ENCODE measurements at places on chromosomes 4 and X.
A peak's percentile ranks its signal among the peaks of the same experiment; 100 is the strongest.

GRCh38 chr4:119537586-119537985, 91.0 kb downstream of the PDE5A start:
- DNase-seq: no peak

DNA sequence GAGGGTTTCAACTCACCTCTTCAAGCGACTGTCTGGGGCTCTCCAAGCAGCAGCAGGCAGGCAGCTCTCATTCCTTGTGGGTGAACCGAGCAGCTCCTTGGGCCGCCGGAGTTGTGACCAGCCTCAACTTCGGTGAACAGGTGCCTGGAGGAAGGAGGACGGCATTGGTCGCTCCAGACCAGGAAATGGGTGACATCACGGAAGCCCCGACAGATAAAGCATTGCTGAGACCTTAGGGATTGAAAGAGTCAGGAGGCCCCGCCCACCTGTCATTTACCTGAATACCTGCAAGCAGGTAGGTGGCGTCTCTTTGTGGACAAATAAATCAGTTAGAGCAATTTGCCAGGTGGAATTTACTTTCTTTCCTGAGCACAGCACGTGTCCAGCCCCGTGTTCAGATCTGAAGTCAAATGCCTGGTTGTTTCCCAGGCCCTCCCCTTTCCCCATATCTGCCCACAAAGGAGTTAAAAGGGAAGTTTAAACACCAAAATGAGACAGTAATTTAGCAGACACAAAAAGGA, at the start of gene LNX1:
Gene LNX1, minus strand, starts transcription at position 115 of the 521 bp plus-strand sequence. CDS start 17,484 bp downstream, outside the sequence.
- no peak for DNase-seq

GRCh38 chr4:111880116-111880515, 265.1 kb upstream of the FAM241A start:
- DNase-seq: no peak

DNA sequence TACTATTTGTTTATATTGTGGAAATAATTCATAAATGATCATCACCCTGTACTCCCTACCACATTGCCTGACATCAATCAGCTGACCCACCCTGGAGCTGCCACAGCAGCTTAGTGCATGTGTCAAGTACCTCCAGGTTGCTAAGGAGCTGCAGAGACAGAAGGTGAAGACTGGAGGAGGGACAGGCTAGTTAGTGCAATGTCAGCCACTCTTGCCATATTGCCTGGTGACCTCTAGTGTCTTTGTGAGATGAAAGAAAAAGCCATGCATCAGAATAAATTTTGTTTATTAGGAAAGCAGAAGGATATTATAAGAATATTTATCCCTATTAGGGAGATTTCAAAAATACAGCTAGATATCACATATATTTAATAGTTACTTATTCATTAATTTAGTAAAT, 243.9 kb upstream of the FAT4 start:
- DNase-seq: no peak

GRCh38 chr4:24334906-24335305, 249.4 kb downstream of the DHX15 start:
- no peak for DNase-seq

- peak; percentile 12 for DNase-seq
Measured at GRCh38 chrX:100895365-100896075, 21.4 kb upstream of the NOX1 start.

GRCh38 chrX:136865270-136866158, 15.0 kb downstream of the RBMX start:
- no peak for DNase-seq

GRCh38 chr4:188076169-188076568, 33.2 kb downstream of the TRIML2 start:
- DNase-seq: no peak

- no peak for DNase-seq
Measured at GRCh38 chrX:76915836-76916235, 488.3 kb downstream of the MAGEE1 start.

DNA sequence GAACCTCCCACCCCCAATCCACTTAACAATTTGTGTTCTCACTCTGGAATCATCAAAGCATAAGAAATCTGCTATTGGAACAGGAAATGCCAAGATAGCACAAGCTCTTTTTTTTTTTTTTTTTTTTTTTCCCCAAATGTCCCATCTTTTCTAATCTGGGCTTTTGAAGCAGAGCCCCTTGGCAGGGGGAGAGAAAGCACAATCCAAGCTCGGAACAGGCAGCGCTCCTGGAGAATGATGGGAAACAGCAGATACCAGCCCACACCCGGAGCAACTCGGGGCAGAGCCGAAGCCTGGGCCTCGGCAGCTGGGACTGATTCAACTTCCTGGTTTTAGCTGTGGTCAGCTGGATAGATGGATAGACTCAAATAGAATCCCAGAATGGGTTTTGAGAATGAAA, 235.1 kb downstream of the QDPR start:
- no peak for DNase-seq

DNA sequence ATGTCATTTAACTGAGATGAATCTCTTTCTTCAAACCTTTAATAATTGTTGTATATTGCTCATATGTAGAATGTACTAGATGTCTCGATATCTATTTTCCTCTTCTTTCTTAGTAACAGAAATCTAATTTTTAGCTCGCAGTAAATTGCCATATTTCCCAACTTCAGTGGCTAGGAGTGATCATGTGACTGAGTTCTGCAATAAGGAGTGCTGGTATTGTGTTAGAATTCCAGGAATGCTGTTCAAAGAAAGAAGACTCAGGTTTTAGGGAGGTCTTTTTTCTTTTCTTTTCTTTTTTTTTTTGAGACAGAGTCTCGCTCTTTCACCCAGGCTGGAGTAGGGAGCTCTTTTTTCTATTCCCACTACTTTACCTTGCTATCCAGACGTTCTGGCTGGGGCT, 81.7 kb downstream of the SLC10A7 start:
- DNase-seq: no peak

DNA sequence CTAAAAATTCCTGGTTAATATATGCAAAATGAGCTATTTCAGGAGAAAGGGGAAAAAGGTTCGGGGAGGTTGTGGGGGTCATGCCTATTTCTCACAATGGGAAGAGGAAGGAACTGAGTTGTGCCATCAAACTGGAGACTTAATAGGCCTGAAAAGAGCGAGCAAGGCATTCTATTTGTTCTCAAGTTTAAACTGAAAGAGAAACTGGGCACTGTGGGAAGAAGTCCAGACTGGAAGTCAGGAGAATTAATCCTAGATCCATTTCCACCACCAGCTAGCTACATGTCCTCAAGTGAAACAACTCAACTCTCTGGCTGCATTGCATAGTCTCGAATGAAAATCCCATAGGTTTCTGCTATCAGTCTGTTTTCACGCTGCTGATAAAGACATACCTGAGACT, 50.6 kb downstream of the PPARGC1A start:
- no peak for DNase-seq

DNA sequence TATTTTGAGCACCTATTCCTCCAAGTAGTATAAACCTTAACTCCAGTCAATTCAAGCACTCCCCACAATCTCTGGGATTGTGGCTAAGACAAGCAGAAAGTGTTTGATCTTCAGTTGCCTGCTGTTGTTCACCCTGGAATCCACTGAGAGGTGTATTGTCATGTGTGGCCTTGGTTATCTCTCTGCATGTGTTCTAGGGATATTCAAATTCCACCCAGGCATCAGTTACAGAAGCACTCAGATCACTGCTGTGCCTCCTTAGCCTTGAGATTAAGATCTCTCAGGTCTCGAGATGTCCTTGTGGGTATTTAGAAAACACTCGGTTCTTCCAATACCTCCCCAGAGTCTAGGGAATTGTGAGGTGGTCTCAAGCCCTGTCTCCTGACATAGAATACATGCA, 213.3 kb downstream of the SMARCA1 start:
- DNase-seq: no peak

DNA sequence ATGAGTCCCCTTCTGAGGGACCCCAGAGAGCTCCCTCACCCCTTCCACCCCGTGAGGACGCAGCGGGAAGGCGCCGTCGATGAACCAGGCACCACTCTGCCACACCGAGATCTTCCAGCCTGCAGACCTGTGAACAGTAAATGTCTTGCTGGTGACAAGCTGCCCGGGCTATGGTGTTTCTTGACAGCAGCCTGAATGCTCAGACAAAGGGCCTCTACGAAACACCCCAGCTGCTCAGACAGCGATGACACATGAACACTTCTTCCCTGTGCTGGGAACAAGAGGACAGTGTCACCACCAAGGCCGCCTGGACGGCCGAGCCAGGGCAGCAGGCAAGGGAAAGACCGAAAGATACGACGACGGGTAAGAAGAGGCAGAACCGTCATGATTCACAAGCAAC, 30.6 kb upstream of the GTPBP6 start:
- no peak for DNase-seq

DNA sequence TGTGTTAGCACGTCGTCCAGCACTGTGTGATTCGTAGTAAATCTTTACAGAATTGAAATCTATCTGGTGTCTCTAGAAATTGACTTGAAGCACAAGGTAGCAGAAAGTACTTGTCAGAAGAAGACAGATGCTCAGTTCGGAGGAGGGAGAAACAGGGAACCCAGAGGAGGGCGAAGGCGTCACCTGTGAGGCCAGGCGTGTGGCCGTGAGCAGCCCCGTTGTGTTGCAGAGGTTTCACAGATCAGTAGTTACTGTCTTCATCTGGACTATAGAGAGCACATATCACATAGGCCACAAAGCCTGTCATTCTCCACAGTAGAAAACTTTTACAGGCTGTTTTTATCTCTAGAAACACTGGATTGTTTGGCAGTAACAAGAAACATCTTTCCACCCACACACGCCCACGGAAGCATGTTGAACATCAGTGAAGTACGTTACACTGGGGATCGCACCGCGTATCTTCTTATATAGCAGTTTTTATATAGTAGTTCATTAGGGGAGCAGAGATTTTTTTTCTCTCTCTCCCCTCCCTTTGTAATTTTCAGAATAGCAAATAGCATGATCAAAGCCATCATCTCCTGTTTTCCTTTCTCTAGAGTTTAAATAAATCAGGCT, 48.1 kb upstream of the TLR3 start:
- DNase-seq: no peak

DNA sequence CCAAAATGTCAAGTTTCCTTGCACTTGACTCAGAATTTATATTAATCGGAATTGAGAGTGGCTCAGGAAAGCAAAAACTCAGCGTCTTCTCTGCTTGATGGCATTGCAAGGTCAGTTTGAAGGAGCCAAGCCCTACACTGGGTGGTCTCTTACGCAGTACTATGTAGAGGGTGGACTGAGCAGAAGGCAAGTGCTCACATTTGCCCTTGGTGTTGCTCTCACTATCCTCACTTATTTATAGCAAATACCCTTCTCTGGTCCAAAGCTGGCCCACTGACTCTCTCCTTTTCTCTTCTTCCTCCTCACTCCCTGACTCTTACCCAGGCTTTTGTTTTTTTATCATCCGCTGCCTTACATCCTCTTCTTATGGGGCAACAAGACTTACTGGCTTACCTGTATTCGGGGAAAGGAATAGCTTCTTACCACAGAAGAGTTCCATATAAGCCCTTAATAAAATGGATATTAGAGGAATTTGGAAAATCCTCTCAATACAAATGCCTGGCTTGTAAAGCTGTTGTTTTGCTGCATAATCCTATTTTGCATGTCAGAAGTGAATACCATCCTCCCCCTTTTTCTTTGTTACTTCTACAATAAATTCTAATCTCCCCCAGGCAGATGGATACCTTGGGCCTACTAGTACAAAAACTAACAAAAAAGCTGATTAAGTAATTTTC, 24.8 kb upstream of the GATB start:
- no peak for DNase-seq

DNA sequence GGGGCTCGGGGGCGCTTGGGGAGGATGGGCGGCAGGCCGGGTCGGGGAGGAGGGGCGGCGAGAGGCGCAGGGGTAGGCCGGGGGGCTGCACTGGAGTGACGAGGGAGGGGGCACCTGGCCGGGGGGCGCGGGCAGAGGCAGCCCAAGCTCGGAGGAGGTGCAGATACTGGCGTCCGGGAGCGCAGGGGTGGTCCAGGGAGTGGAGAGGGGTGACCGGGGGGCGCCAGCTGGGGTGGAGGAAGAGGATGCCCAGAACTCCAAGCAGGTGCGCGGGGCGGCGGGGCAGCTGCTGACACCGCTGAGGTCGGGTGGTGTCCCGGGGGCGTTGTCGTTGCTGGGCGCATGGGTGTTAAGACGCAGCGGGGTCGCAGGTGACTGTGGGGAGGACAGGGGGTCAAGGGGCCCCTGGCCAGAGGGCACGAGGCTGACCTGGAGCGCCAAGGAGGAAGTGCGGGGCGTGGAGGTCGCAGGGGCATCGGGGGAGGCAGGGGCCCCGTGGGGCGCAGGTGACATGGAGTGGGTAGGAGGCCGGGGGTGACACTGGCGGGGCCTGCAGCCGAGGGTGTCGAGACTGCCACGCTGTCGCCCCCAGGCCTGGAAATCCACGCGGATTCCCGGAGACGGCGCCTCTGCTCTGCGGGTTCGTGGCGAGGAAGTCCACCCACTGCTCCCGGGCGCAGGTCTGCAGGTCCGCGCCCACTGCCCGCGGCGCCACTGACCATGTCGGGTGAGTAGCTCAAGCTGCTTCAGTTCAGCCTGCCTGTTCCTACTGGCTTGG, 928 bp downstream of the GYG2 start:
- DNase-seq: no peak

GRCh38 chr4:8301851-8302730, 32.5 kb downstream of the HTRA3 start:
- no peak for DNase-seq

DNA sequence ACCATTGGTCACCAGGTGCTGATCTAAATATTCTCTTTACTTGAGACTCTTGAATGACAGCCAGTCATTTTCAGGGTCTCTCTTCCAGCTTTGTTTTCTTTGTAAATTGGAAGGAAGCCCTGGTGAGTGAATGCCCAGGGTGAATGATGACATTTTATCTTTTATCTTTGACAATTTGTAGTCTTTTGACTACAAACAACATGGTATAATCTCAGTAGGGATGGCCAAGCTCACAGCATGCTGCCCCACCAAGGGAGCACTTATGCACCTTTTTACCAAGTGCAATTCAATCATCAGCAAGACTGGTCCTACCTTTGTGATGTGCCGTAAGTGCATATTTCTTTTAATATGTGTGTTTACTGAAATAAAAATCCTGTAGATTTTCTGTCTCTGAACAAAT, 5.7 kb downstream of the AFM start:
- DNase-seq: no peak

GRCh38 chrX:50941638-50942037, 31.1 kb downstream of the BMP15 start:
- no peak for DNase-seq

- no peak for DNase-seq
Measured at GRCh38 chr4:1086011-1086410, 27.4 kb downstream of the RNF212 start.

GRCh38 chr4:164799410-164799809, 45.5 kb downstream of the SMIM31 start:
- no peak for DNase-seq

DNA sequence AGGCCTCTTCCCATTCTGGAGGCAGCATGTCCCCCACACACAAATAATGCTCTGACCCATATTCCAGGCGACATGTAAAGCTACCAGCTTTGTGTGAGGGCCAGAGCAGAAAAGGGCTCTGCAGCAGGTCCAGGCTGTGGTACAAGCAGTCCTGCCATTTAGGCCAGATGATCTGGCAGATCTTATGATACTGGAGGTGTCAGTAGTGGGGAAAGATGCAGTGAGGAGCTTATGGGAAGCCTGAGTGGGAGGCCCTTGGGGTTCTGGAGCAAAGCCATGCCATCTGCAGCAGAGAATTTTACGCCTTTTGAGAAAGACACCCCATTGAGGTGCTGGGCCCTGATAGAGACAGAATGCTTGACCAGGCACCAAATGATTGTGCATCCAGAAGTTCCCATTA, 7.7 kb downstream of the SYN1 start:
- no peak for DNase-seq

- no peak for DNase-seq
Measured at GRCh38 chrX:37640142-37640541, 45.4 kb upstream of the XK start.

GRCh38 chr4:146637621-146638332, 916 bp upstream of the POU4F2 start:
- DNase-seq: no peak

GRCh38 chr4:159292137-159292896, 189.4 kb downstream of the RAPGEF2 start:
- no peak for DNase-seq
